ENCODE measurements at places on chromosomes 3 and 15. TPM values are rescaled to one million over a fixed set of nuclear protein-coding genes. Genes with fewer than 3 reads are reported as not detected.

- no peak for DNase-seq
Observed at GRCh38 chr3:143276592-143276991, 157.0 kb downstream of the CHST2 start.

DNA sequence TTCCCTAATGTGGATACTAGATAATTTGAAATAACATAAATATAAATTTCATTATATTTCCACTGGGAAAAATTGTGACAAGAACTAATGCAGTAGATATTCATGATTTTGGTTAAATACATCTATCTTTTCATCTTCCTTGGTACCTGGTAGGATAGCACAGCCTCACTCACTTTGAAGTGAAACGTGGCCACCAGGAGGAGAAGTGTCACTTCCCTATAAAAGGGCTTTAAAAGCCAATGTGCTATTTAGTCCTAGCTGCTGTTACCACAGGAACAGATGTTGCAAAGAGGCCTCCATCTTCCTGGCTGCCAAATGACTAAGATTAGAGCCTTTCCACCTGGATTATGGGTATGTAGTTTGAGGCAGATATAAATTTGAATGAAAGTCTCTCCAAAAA is 140.0 kb downstream of the PLOD2 start:
- peak; percentile 17 for DNase-seq

DNA sequence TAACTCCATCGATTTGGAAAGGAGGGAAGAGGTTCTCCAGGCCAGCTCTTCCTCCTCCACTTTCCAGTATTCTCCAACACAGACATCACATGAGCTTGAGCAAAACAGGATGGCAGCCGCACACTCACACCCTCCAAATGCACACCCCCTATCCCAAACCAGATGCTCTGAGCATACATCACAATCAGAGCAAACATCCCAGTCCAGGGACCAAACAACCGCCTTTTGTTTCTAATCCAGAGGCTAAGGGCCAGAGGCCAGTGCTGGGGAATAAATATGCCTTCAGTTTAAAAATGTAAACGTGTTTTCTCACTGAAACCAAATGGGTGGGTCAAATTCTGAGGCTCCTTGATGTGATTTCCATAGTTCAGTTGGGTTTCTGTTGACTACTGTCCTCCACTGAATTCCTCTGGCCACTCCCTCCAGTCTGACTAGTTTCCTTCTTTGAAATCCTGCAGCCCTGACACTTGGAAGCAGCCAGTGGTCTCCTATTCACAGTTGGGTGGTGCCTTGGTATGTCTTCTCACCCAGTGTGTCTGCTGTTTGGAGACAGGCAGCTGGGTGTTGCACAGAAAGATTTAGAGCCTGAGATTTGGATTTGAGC is 19.2 kb upstream of the MFGE8 start:
- DNase-seq: no peak

DNA sequence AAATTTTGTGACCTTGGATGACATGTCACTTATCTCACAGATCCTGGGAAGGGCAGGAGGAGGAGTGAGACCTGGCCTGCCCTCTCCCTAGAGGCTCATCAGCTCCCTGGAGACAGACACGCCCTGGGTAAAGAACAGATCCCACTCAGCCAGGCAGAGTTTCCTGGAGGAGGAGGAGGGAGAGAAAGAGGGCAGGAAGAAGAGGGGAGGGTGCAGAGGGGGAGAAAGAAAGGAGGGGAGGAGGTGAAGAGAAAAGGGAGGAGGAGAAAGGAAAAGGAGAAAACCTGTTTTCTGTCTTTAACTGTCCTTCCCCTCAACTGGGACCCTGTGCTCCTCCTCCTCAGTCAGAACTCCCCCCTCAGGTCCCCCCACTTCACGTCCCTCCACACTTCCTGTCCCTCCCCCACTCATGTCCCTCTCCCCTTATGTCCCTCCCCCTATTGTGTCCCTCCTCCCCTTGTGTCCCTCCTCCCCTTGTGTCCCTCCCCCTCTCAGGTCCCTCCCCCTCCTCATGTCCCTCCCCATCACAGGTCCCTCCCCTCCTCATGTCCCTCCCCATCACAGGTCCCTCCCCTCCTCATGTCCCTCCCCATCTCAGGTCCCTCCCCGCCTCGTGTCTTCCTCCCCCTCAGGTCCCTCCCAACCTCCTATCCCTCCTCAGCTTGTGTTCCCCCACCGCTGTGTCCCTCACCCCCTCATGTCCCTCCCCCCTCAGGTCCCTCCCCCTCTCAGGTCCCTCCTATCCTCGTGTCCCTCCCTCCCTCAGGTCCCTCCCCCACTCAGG is 52.3 kb upstream of the CGNL1 start:
- peak; percentile 64 for DNase-seq

DNA sequence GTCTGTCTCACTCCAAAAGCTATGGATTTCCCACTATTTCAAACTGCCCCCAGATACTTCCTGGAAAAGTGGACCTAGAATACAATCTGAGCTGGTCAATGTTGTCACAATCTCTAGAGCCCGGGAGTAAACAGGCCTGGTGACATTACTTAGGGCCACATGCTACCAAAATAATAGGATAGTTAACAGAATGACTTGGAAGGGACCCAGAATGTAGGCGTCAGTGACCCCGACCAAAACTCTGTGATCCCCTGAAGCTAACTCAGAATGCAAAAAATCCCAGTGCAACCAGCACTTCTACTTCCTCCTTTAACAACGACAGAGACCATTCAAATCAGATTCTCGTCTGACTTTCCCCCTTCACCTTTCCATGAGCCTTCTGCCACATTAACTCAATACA is 51.5 kb upstream of the CDV3 start:
- DNase-seq: no peak

DNA sequence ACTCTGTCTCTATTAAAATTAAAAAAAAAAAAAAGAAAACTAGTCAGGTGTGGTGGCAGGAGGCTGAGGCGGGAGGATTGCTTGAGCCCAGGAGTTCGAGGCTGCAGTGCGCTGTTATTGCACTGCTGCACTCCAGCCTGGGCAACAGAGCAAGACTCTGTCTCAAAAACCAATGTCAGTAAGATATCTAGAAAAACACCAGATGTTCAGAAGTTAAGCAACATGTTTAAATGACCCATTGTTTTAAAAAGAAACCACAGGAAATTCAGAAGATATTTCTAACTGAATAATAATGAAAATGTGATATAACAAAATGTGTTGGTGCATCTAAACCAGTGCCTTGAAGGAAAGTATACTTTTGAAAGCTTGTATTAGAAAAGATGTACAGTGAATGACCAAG is 203.4 kb upstream of the CGNL1 start:
- no peak for DNase-seq

DNA sequence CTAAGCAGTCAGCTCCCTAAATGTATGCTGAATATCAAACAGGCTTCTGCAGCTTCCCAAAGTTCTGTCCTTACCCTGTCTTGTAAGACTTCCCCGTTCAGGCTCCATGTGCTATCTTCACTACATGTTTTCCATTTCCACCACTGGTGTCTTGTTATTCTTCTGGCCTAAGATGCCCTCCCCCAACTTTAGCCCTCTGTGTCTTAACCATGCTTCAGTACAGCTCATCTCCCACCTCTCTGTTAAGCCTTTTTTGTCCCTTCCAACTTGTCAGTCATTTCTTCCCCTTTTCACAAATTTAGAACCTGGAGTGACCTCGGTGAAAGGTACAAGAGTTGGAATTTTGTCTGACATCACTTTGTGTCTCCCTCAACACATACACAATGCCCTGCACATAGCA is 151.7 kb upstream of the TBL1XR1 start:
- no peak for DNase-seq

DNA sequence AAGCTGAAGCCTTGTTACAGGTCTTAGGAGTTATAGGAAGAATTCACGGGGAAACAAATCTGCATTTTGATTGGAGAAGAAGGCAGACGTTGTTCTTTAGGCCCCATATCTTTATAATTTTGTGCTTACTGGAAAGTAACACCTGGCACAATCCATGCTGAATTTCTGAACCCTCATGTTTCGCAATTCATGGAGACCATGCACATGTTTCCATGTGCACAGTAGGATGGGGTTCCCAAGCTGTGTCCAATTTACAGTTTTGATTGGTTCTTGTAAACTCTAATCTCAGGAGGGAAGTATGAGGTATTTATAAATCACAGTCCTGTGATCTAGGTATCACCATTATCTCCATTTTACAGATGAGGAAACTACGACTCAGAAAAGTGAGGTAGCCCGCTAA is 7.8 kb upstream of the SCAANT1 start:
- DNase-seq: no peak

DNA sequence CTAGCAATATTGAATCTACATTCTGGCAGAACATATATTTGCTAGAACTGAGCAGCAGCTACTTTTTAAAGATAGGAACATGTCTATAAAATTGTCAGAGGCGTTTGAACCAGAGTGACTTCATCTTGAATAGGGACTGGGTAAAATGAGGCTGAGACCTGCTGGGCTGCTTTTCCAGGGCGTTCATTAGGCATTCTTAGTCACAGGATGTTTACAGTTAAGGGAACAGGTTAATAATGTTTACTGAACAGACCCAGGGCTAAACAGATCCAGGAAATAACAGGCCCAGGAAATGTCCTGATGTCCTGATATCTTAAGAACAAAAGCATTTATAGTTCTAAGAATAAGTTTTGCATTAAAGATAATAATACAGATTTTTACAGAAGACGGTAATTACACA is 34.5 kb upstream of the B3GALNT1 start:
- peak; percentile 73 for DNase-seq

DNA sequence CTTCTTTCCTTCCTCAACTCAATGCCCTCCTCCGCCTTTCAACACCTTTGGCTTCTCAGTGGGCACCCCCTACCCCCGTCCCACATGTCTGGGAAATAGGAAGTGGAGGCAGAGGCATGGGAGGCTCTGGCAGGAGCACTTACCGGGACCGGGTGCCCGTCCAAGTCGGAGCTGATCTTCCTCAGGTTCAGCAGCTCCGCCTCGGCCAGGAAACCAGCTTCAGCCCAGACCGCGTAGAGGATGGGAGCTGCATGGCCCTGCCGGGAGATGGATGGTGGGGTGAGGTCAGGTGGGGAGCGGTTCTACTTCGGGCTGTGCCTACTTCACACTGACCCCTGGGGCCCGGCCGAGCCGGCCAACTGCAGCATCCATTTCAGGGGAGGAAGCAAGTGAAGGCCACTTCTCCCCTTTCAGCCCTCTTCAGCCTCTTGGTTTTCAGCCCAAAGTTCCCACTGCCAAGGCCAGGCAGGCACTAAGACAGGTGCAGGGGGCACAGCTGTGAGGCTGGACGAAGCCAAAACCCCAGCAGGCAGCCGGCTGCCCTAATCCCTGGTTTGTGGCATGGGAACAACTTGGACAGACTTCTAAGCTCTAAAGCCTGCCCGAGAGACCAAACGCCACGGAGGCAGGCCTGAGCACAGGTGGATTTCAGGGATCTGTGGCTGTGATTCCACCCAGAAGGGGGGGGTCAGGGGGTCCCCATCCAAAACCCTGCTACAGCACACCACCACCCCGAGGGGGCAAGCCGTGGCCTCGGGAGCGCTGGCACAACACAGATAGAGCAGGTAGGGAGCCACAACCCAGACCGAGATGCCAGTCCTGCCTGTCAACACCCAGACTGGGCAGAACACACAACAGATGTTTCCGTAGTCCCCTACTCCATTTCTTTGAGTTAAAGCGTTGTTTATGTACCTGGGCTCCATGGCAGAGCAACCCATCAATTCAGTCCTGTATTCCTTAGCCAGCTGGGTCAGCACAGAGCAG is 14.5 kb downstream of the TKT start:
- DNase-seq: no peak

The MOBP gene
- not detected for total RNA-seq

GRCh38 chr3:101362406-101362805 is 42.0 kb upstream of the IMPG2 start:
- DNase-seq: no peak

- DNase-seq: peak; percentile 72
Observed at GRCh38 chr3:24657870-24658510, 163.3 kb upstream of the THRB start.

The ASB14 gene
- not detected for total RNA-seq

DNA sequence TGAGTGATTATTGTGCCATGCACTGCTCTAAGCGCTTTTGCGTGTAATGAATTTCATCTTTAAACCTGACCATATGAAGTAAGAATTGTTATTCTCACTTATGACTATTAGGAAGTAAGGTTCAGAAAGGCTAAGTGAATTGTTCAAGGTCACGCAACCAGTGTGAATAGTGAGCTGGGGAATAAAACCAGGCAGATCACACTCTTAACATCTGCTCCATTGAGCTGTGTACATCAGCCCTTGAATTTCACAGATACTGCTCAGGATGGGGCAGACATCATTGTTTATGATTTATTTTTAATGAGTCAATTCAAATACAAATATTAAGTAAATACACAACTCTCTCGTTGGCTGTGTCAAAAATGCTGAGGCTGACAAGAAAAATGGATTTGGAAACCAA is 184.5 kb downstream of the FNDC3B start:
- DNase-seq: no peak

The PPP1R14D gene
- total RNA-seq: 0.33 TPM

GRCh38 chr3:8607234-8608040 is 37.2 kb downstream of the SSUH2 start:
- peak; percentile 74 for DNase-seq

DNA sequence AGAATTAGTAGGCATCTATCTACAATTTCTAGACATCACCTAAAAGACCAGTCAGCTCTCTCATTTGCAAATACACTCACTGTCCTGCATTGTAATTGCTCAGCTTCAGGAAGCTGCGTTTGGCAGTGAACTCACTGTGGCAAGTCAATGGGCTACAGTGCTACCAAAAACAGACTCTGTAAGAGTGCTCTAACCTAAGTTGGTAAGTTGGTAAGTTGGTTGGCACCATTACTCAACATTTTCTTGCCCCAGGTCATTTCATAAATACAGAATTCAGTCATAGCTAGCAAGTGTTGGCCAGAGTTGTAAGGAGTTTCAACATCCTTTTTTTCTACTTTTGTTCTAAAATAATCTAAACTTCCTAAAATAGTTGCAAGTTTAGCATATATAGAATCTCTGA is 466.3 kb downstream of the NAALADL2 start:
- no peak for DNase-seq

- no peak for DNase-seq
Observed at GRCh38 chr3:11691767-11692531, 48.2 kb upstream of the VGLL4 start.

DNA sequence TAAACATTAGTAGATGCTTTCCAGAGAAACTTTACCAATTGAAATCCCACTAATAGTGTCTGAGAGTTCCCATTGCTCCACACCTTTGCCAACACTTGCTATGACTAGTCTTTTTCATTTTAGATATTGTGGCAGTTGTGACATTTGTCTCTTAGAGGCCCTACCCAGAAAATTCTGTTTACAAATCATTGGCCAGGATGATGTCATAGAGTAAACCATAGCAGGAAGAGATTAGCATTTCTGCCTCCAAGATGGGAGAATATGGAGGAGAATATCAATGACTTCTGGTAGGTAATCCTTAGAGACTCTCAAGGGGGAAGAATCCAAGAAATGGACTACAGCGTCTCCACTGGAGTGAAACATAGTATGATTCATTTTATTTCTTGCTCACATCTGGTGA is 291.0 kb upstream of the CNTN3 start:
- DNase-seq: no peak

- DNase-seq: no peak
Observed at GRCh38 chr3:55196495-55196894, 268.6 kb upstream of the LRTM1 start.

- DNase-seq: no peak
Observed at GRCh38 chr3:107704477-107704876, 181.7 kb downstream of the BBX start.
